T-helper 1 cell (primary cell): ENCODE measurements at places on chromosomes 11 and 22.

- no peak for DNase-seq
Measured at GRCh38 chr11:25702417-25702816, 629.5 kb upstream of the ANO3 start.

DNA sequence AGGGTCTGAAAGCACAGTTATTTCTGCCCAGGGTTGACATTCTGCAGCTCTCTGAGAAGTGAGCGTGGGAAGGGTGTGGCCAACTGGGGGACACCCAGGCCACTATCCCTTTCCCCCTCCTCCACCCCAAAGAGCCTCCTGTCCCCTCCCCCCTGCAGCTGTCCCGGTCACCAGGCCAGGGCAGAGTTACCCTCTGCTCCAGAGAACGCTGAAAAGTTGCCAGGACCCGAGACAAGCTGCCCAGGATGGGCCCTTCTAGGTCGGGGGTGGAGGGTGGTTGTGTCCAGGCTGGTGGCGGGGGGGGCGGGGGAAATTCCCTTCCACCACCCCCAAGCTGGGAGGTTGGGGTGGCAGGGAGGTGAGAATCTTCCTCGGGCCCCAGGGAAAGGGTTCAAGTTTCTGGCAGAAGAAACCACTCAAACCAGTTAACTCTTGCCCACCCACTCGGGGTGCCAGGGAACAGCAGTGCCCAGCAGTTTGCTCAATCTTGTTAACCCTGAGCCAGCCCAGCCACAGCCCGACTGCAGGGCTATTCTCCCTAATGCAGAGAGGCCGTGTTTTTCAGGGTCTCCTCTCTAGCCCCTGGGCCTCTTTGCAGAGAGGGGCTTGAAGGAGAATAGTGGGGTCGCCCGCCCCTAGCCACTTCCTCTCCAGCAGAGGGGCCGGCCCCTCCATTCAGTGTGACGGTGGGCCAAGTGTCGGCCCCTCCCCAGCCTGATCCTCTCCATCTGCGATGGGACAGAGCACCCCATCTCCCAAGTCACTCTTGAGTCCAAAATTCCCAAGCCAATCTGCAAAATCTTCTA lies 697 bp downstream of the LGALS1 start:
- DNase-seq, result peak; percentile 33

GRCh38 chr11:22923561-22923960 lies 63.3 kb upstream of the CCDC179 start:
- DNase-seq, result no peak

- DNase-seq, result no peak
Measured at GRCh38 chr11:27882066-27882697, 181.9 kb upstream of the BDNF start.

DNA sequence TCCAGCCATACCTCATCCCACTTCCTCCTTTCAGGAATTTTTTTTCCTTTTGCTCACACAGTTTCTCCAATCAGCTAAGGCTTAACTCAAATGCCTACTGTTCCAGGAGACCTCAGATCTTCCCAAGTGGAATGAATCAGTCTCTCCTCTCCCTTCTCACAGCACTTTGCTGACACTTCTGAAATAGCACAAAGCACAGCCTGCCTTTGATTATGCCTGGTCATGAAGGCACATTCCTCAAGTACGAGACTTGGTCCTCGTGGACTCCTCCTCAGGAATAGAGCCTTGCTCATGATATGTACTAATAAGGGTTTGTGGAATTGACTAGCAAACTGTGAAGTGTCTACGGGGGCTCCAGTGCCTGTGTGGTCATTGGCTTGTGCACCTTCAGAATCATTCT lies 176.7 kb upstream of the TENM4 start:
- DNase-seq, result no peak

GRCh38 chr22:47914481-47915097 lies 1152.1 kb downstream of the TBC1D22A start:
- DNase-seq, result no peak

GRCh38 chr11:122050021-122050690 lies 65.9 kb downstream of the BLID start:
- no peak for DNase-seq

GRCh38 chr22:35380013-35380412 lies 883 bp upstream of the HMOX1 start:
- DNase-seq, result no peak

GRCh38 chr22:25347752-25348102 lies 128.3 kb downstream of the CRYBB2 start:
- no peak for DNase-seq

GRCh38 chr11:6735306-6735705 lies 36.5 kb downstream of the OR2AG2 start:
- DNase-seq, result no peak

- DNase-seq, result no peak
Measured at GRCh38 chr11:72514331-72514730, 80.0 kb upstream of the CLPB start.

DNA sequence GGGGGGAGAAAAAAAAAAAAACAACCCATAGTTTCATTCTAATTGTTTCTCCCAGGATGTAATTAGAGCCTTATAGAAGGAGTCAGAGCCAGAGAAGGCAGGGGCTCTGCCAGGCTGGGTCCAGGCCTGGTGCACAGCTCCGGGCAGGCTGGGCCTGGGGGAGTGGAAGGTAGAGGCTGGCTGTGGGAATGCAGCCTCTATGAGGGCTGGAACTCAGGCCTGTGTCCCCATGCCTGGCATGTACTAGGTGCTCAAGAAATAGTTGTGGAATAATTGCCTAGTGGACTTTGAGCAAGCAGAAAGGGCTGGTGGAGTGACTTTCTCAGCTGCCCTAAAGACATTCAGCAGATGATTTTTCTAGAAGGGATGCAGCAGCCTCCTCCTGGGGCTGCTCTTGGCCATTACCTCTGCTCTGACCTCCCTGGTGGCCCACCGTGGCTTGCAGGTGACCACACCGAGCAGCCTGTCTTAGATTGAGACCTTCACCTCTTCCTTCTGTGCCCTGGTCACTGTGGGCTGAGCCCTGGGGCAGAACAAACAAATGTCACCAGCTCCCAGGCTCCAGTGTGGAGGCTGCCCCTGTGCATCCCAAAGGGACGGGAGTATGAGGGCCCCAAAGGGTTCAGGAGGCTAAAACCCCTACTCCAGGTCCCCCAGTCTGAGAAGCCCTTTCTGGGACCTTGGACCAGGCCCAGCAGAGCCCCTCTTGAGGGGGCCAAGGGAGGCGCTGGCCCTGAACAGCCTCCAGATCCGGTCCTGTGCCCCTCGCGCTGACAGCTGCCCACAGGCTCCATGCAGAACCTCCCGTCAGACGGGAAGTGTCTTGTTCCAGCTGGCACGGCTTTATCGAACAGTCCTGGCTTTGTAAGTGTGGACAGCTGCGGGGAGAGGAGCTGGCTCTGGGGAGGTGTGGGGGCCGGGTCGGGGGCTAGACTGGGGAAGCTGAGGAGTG lies 18.8 kb downstream of the MYEOV start:
- DNase-seq, result no peak

DNA sequence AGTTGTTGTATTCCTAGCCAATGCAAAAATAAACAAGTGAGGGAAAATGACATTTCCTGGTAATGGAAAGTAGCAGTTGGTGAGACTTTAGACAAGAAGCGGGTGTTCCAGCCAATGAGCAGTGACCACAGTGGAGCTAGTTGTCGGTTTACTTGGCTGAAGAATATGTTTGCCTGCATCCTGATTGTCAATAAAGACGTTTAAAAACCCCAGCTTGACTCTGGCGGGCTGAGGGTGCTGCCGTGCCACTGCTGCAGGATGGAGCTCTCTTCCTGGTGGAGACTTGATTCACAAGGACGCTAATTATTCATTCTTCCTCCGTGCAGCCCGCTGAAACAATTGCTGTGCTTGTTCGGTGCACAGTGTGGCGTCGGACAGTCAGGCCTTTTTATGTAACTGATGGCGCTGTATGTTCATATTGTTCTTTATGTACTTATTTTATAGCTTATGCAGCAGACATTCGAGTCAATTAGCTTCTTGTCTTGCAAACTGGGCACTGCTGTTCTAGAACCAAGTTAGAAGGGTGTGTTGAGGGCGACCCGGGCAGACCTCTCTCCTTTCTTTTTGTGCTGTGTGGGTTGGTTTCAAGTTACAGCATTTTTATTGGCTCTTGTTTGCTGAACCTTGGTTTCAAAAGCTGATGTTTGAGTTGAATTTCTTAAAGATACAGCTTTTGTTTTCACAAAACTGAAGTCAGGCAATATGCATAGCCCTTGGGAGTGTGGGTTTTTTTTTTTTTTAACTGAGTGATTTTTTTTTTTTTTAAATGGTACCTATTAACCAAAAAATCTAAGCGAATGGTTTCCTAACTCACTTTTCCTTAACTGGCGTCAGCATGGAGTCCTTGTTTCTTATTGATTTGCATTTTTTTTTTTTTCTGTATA lies 153.9 kb downstream of the TEAD1 start:
- no peak for DNase-seq

- DNase-seq, result peak; percentile 67
Measured at GRCh38 chr11:130636722-130637464, 188.4 kb downstream of the ADAMTS15 start.

DNA sequence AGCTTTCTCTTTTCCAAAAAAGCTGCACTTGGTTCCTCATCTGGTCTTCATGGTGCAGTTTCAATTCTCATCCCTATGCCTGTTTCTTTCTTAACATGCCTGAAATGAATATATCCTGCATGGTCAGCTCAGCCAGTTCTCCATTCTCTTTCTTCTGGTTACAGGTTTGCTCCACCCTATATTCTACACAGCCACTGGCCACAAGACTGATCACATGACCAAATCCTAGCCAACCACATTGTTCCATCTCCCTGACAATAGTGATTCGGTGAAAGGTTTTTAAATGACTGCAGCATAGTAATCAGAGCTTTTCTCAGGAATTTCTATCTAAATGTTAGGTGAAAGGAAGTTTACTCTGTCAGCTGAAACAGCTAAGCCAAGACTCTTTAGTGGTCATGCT lies 891.4 kb downstream of the METTL15 start:
- DNase-seq, result no peak
